Stimulated activated CD8-positive, alpha-beta memory T cell treated with anti-CD3 and anti-CD28 coated beads, Interleukin-12 subunit alpha, Interleukin-12 subunit beta, amount 100 ng/mL, for 1 hour (primary cell): ENCODE measurements at places on chromosomes 6 and 20.
A peak's percentile ranks its signal among the peaks of the same experiment; 100 is the strongest.

DNA sequence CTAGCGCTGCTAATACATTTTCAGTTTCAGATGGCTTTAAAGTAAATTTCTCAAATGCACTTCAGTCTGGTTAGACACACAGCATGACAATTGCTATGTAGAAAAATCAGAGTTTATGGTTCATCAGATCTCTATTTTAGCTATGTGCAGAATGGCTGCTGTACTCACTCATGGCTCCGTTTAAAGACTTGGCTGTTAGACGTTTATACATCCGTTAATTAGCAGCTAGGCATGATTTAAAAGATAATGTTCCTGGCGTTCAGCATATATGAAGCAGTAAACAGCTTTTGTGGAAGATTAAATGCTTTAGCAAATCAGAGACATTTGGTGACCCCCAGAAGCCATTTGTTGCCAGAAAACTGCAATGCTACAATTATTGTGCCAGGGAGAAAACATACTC, 350.0 kb upstream of the MANEA start:
- no peak for DNase-seq

DNA sequence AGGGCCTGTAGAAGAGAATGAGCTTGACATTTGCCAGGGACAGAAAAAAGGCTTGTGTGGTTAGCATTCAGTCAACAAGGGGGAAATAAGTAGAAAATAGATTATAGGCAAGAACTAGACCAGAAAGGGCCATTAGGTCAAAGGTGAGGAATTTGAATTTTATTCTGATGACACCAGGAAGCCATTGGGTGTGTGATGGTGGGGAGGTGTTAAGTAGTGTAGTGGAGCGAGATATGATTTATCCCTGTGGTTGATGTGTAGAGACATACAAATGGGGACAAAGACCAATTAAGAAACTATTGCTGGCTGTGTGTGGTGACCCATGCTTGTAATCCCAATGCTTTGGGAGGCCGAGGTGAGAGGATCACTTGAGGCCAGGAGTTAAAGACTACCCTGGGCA, 11.0 kb downstream of the DSTN start:
- no peak for DNase-seq

DNA sequence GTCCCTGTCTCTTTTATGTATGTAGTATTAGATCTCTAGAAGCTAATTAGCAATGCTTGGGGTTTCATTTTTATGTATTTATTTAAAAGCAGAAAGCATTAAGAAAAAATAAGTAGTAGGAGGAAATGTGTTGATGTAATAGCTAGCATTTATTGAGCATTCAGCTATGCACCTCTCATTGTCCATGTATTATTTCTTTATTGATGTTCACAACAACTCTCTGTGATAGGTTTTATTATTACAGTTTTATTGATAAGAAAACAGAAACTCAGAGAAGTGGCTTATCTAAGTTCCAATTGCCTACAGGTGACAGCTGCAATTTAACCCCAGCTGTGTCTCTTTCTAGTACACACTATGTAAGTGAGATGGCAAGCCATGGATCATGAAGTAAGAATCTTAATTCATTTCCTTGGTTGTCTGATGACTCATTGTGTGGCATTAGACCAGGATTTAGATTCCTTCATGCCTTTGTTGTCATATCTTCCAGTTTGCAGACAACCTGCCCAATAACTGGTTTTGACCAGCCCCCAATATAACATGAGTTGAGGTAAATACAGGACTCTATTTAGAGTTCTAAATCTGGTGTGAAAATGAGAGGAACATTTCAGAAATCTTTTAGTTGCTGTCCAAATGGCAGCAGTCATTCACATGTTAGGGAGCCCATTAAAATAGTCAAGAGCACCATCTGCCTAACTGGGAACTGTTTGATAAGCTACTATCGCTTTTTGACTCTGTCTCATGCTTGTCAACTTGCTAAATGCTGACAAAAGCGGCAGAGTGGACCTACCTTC, 170.8 kb upstream of the PHACTR1 start:
- no peak for DNase-seq

DNA sequence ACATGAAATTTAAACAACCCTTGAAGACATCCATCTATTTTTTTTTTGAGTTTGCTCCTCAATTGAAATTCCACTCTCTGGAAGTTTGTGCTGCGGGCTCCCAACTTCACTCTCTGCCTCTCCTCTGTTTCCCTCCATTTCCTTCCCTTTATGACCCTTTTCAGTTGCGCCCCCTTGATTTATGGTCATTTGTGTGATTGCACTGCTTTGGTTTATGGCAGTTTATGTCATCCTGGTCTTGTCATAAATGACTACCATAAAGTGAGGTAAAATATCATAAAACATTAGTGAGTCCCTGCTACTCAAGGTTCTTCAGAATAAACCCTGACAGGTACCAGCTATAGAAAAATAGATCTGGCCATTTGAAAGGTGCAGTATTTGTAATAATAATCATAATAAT, 348.3 kb upstream of the ZFP64 start:
- DNase-seq, result no peak

GRCh38 chr6:36821581-36822335, 17.5 kb downstream of the CPNE5 start:
- DNase-seq, result no peak

- no peak for DNase-seq
Measured at GRCh38 chr20:56004007-56004406, 1.3 kb downstream of the CBLN4 start.

DNA sequence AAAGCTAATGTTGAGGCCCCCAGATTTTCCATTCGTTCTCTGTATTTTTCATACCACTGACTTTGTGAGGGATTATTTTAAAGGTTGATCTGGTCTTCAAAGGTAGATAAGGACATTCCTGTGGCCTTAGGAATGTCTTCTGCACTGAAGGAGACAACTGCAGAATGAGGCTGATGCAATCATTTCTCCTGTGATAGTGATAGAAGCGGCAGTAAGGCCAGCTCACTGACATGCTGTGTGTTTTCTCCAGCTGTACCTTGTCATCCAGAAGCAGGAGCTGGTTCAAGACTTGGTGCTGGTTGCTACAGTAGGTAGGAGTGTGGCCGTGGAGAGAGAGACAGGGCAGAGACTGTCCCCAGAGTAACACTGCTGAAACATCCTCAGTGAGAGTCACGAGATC, 53.8 kb downstream of the DCBLD1 start:
- DNase-seq, result no peak

DNA sequence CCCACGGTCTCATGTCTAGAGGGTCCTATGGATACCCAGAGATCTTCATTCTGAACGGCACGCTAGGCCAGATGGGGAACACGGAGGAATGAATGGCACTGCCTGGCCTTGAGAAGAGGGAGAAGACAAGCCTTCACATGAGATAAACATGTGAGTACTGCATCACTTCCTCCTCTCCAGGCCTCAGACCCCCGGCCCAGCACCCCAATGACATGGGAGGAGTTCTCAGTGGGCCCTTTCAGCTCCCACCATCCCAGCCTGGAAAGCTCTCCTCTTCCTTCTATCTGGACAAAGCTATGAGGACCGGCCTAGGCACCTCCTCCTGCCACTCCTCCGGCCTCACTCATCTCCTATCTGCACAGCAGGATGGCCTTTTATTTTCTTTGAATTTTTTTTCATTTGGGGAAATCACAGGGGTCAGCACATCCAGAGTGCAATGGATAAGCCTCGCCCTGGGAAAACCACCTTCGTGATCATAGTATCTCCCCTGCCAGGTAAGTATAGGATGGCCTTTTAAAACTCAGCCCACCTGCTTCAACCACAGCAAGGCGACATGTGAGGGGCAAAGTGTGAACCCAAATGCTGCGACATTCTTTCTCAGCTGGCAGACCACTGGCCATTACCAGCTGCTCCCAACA, 39.2 kb upstream of the CDKN1A start:
- no peak for DNase-seq

DNA sequence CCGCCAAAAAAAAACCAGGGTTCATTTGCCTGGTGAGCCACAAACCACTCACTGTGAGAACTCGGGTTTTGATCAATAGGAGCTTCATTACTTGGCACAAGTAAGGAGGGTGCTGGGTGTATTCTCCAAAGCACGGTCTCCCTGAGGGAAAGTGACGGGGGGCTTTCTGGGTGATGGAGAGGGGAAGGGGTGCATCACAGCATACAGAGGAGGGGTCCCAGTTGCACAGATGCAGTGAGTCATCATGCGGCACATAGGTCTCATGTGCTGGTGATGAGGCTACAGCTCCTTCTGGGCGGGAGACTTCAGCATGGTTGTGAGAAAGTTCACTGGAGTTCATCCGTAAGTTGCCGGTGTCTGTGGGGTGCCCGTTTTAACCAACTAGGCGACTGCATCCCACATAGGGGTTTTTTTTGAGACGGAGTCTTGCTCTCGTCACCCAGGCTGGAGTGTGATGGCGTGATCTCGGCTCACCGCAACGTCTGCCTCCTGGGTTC, 36.2 kb downstream of the SUN5 start:
- no peak for DNase-seq

GRCh38 chr6:50952092-50952907, 133.6 kb downstream of the TFAP2B start:
- DNase-seq, result no peak

GRCh38 chr20:2658414-2659354, 5.3 kb downstream of the IDH3B start:
- DNase-seq, result no peak

- no peak for DNase-seq
Measured at GRCh38 chr6:163823577-163823976, 409.1 kb downstream of the QKI start.

GRCh38 chr6:151900256-151900655, 92.8 kb downstream of the ESR1 start:
- no peak for DNase-seq

DNA sequence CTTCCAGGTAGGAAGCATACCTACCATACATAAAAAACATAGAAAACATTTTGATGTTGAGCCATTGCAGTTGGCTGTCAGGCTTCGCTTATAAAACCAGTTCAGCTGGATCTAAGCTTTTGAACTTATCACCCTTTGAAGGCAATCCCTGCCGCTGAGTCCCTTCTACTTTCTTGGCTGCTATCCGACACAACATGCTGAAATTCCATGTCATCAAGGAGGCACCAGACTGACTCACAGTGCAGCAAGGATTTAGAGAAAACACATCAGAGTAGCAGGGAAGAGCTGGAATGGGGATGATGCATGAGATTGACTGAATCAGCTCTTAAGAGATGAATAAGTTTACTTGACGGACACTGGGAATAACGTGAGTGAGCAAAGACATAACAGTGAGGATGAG, 135.0 kb upstream of the MAN1A1 start:
- no peak for DNase-seq

- DNase-seq, result no peak
Measured at GRCh38 chr6:12909833-12910232, 193.3 kb downstream of the PHACTR1 start.

GRCh38 chr20:43916881-43917371, 2.3 kb downstream of the TOX2 start:
- no peak for DNase-seq

- DNase-seq, result no peak
Measured at GRCh38 chr6:39610221-39610620, 115.0 kb downstream of the KIF6 start.

DNA sequence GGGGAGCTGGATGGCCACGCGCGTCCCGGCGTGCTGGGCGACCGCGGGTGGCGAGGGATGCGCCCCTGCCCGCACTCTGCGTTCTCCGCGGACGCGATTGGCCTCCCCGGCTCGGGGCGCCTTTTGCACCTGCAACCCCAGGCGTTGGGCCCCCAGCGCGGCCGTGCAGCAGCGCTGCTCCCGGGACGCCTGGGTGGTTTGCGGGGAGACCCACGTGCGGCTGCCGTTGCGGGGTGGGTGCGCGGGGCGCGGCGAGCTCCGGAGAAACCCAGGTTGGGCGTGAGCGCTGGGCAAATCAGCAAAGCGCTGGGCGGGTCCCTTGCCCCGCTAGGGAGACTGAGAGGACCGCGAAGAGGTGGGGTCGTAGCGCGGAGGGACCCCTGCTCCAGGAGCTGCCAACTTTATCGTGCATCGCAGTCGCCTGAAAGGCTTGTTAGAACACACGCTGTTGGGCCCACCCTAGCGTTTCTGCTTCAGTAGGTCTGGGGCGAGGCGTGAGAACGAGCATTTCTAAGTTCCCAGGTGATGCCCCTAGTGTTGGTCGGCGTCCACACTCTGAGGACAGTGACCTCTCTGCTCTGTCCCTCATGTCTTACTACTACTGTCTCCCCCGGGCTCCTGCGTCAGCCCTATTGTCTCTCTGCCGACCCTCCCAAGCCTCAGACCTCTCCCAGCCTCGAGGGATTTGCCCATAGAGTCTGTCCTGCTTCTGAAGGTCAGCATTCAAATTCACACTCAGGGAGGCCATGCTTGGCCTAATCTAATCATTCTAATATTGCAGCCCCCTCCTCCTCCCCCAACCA, 538 bp upstream of the ZFP64 start:
- peak; percentile 27 for DNase-seq

DNA sequence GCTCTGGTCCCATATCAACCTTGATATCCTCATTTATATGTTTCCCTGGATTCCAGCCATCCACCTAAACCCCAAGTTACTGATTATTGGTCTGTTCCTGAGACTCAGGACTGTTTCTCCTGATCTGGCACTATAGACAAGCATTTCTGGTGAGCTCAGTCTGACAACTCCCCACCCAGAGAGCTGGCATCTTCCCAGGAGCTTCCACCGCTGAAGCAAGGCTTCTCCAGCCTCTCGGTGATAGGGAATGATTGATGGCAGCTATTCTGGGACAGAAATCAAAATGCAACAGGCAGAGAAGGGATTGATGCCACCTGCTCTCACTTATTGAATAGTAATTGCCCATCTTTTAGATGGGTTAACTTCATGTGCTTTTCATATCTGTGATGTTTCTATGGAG, 169.7 kb upstream of the GGTLC1 start:
- no peak for DNase-seq

- DNase-seq, result no peak
Measured at GRCh38 chr6:91879386-91879995, 1292.6 kb upstream of the MAP3K7 start.

DNA sequence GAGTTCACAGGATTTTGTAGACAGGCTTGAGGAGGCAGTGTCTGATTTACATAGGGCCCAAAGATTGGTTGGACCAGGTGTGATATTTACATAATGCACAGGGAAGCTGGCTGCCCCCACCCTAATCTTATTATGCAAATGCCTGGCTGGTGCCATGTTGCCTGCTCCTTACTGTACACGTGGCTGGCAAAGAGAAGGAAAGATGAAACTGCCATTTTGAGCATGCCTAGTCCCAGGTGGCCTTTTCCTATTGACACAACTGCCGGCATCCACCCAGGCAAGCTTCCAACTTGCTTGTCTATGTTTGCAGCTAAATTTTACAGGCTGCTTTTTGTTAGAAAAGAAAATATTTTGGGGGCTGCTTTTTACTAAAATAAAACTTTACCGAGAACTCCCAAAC, 174.6 kb downstream of the LMBRD1 start:
- DNase-seq, result no peak

GRCh38 chr6:33620158-33620855, 815 bp upstream of the ITPR3 start:
- DNase-seq, result no peak

GRCh38 chr20:38838326-38838725, 32.8 kb downstream of the PPP1R16B start:
- no peak for DNase-seq

- DNase-seq, result no peak
Measured at GRCh38 chr6:152004896-152005295, 197.4 kb downstream of the ESR1 start.

- no peak for DNase-seq
Measured at GRCh38 chr6:24910961-24911725, 24.6 kb downstream of the RIPOR2 start.

GRCh38 chr20:16472045-16472872, 101.0 kb downstream of the KIF16B start:
- no peak for DNase-seq
